CD4-positive, CD25-positive, alpha-beta regulatory T cell (primary cell): ENCODE measurements at places on chromosomes 3 and 15.

DNA sequence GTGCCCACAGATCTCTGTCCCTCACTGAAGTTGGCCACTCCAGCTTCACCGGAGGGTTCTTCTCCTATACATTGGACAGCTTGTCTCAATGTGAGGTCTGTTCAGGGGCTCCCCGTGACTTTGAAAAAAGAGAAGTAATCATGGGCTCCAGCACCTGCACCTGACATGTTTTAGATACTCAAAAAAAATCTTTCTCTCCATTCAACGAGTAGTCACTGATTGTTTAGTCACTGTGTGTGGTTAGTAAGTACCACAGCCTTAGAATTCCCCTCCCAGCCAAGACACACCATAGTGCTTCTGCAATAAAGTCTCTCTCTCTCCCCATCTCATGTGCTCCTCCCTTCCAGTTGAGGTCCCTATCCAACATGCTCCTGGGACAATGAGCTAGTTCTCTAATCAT is 18.6 kb downstream of the CCR9 start:
- H3K4me1 ChIP-seq = peaks cover 18% of the 10 kb centered on the region
- H3K4me3 ChIP-seq = no peak overlapping the region
- DNase-seq = no peak
- no peak overlapping the region for H3K27ac ChIP-seq
- peaks cover 6% of the 10 kb centered on the region for H3K36me3 ChIP-seq
- H3K27me3 ChIP-seq = no peaks in the 10 kb centered on the region

GRCh38 chr3:25817107-25817506 is 27.2 kb downstream of the OXSM start:
- H3K4me3 ChIP-seq = no peak overlapping the region
- H3K27ac ChIP-seq = no peak overlapping the region
- no peaks in the 10 kb centered on the region for H3K4me1 ChIP-seq
- DNase-seq = no peak

- no peaks in the 10 kb centered on the region for H3K4me1 ChIP-seq
- H3K36me3 ChIP-seq = no peaks in the 10 kb centered on the region
- no peak overlapping the region for H3K27ac ChIP-seq
- H3K4me3 ChIP-seq = no peak overlapping the region
- DNase-seq = no peak
- H3K27me3 ChIP-seq = peaks cover 4% of the 10 kb centered on the region
These were observed 60.1 kb upstream of the DAZL start for GRCh38 chr3:16665282-16665741.

- H3K36me3 ChIP-seq = no peaks in the 10 kb centered on the region
- no peak overlapping the region for H3K27ac ChIP-seq
- H3K27me3 ChIP-seq = no peaks in the 10 kb centered on the region
- H3K4me3 ChIP-seq = no peak overlapping the region
These were observed 127.0 kb upstream of the ROBO2 start for GRCh38 chr3:76912841-76913383.

DNA sequence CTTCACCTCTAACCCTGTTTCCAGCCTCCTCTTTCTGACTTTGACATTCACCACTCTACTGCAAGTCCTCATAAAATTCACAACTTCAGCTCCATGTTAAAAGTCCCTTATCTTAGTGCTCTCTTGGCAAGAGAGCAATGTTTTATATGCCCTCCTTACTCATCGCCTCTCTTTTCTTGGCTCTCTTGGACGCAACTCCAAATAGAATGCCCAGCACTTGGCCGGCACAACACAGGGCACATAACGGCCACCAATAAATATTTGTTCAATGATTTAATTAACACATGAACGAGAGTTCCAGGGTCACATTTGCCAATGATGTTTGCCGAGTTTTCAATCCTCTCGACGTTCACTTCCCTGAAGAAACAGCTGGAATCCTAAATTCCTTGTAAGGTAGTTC is 401.4 kb downstream of the ROBO1 start:
- no peaks in the 10 kb centered on the region for H3K36me3 ChIP-seq
- H3K4me3 ChIP-seq = no peak overlapping the region
- no peaks in the 10 kb centered on the region for H3K27me3 ChIP-seq
- H3K27ac ChIP-seq = no peak overlapping the region

DNA sequence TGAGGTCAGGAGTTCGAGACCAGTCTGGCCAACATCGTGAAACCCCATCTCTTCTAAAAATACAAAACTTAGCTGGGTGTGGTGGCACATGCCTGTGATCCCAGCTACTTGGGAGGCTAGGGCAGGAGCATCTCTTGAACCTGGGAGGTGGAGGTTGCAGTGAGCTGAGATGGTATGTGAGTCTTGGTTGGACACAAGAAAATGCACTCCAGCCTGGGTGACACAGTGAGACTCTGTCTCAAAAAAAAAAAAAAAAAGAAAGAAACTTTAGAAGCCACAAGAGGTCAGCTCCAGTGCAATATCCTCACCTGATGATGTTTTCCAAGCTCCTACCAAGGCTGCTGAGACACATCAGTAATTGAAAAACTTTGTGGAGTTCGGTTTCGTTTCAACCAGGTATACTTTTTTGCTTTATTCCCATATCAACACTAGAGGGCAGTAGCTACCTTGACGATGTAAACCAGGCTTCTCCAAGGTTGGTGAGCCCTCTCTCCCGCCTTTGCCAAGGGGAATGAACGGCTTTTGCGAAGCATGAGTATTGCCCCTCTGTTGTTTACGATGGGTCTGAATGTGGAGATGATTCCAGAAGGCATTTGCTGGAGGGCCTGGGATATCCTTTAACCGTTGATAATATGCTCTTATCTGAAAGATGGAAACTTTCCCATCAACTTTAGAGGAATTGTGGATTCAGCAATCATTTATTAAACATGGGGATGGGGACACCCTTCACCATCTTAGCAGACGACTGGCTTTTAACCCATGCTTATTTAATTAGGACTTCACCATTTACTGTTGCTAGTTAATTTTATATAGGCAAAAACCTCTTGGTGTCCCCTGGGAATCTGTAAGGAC is 202.8 kb downstream of the SV2B start:
- no peak overlapping the region for H3K27ac ChIP-seq
- peaks cover 3% of the 10 kb centered on the region for H3K27me3 ChIP-seq
- H3K36me3 ChIP-seq = no peaks in the 10 kb centered on the region
- peaks cover 28% of the 10 kb centered on the region for H3K4me1 ChIP-seq

DNA sequence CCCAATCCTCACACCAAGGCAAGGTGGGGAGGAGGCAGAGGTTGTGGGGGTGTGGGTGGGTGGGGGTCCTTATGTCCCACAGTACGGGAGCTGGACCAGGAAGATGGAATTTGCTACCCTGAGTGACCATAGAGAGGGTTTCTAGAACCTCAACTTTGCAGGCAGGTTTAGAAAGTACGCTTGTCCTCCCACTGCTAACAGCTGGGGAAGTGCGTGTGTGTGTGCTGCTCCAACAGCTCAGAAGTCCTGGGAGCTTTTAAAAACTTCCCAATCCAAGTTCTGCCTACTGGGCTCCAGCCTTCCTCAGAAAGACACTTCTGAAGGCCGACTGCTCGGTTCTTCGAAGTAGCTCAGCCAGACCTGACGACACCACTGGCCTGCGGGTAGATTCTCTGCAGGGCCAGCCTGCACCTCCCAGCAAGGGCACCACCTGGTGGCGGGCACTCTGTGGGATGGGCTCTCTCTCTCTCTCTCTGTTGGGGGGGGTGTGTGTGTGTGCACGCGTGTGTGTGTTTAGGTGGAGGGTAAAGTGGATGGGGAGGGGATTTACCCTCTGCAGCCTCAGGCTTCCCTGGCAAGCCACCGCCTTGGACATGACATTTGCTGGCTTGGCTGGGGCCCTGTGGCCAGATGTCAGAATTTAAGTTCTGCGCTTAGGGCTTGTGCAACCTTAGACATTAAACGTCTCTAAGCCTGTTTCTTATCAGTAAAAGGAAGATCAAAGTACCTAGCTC is 15.6 kb downstream of the TMEM158 start:
- peaks cover 15% of the 10 kb centered on the region for H3K4me1 ChIP-seq
- no peaks in the 10 kb centered on the region for H3K27me3 ChIP-seq
- DNase-seq = peak; percentile 75
- H3K27ac ChIP-seq = no peak overlapping the region

- no peaks in the 10 kb centered on the region for H3K36me3 ChIP-seq
- no peak overlapping the region for H3K4me3 ChIP-seq
- H3K27ac ChIP-seq = no peak overlapping the region
- DNase-seq = no peak
These were observed 27.6 kb upstream of the FAM3D start for GRCh38 chr3:58693940-58694850.
